Activated CD4-positive, alpha-beta T cell treated with anti-CD3 and anti-CD28 coated beads for 24 hours (primary cell): ENCODE measurements at places on chromosomes 11 and 22.
A peak's percentile ranks its signal among the peaks of the same experiment; 100 is the strongest.

GRCh38 chr11:68962527-68963250 lies 18.1 kb downstream of the MRGPRD start:
- no peak for DNase-seq

- DNase-seq, result no peak
Observed at GRCh38 chr11:127130321-127130720, 129.8 kb upstream of the KIRREL3 start.

GRCh38 chr11:103499710-103500340 lies 390.6 kb downstream of the DYNC2H1 start:
- no peak for DNase-seq

GRCh38 chr11:112628676-112629075 lies 332.5 kb upstream of the NCAM1 start:
- DNase-seq, result no peak

DNA sequence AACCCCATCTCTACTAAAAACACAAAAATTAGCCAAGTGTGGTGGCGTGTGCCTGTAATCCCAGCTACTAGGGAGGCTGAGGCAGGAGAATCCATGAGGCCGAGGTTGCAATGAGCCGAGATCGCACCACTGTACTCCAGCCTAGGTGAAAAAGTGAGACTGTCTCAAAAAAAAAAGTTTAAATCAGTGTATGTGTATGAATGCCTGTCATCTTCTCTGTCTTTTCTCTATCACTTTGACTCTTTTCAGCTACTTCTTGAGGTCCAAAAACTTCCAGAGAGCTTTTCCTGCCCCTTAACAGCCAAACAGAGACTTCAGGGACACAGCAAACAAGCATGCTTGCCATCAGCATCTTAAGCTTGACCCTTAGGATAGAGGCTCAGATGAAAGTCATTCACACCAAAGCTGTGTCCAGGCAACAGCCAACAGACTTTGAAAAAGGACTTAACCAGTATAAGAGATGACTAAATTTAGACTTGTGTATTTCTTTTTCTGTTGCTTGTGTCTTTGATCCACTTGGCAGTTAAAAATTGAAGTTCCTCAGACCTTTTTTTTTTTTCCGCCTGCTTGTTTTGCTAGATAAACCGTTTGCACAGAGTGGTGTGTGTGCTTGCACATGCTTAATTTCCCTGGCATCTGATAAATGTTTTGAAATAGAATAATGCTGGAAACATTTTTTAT lies 151.9 kb downstream of the DBX1 start:
- no peak for DNase-seq

GRCh38 chr11:59141191-59141590 lies 1.5 kb upstream of the FAM111A start:
- no peak for DNase-seq

GRCh38 chr11:89016214-89016613 lies 49.6 kb downstream of the GRM5 start:
- no peak for DNase-seq

GRCh38 chr11:46726206-46726862 lies 7.3 kb downstream of the F2 start:
- DNase-seq, result no peak

DNA sequence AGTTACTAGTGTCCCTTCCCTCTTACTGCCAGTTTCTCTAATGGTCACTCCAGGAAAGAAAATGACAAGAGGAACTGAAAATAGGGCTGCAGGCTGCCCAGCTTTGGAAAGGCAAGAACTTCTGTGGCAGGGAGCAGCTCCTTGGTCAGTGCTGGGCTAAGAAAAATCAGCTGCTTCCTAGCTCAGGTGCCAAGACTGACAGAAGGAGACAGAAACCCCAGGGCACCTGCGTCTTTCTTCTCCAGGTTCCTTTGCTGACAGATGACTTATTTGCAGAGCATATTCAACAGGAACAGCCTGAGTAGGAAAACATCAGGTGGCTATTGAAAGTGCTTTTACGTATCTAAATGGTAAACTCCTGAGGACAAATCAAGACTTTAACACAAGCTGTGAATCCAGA lies 25.4 kb downstream of the MAML2 start:
- DNase-seq, result no peak

DNA sequence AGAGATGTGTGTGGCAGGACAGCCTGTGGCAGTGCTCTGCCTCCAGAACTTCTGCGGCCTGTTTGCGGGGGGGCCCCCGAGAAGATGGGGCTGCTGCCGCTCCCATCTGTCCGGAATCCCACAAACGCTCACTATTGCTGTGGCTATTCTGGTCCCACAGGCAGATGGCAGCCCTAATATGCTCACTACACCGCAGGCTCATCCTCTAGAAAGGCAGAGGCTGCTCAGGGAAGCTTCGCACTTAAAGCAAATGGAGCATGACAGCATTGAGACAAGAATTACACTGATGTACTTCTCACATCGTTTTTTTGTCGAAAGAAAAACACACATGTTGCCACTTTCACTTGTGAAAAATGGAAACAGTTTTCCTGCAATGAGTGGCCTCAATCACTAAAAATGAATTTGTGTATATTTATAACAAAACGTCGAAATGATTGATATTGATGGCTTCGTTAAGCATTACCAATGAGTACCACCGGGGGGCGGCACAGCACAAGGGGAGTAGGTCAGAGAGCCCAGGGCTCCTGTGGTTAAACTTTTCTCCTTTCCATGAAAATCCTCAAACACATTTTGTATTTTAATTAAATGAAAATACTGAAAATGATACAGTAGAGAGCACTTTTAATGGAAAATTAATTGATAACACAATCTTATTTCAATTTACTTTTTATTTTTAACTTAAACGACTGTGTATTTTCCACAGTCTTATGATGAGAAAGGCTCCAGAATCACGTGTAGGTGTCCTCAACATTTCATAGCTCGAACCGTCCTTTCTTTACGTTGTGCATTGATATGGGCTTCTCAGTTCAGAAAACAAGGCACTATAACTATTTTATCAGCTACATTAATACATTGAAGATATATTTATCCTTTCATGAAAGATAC lies 69.1 kb downstream of the CTTN start:
- peak; percentile 57 for DNase-seq

DNA sequence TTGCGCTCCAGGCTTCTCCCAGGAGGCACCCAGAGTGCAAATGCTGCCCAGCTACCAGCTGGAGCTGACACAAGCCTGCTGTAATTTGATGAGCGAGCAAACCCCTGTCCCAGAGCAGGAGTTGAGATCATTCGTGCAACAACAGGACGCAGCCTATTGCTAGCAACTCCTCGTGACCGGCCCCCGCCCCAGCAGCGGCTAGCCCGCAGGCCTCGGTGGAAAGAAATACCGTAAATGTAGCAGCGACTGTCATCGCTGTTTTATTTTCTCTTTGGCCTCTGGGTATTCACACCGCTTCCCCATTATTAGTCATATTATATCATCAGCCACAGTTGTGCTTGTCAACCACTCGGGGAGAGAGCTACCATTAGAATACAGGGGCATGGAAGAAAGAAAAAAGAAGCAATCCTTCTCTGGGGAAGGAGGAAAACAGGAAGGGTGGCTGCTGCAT lies 59.2 kb upstream of the ATXN10 start:
- DNase-seq, result no peak

- no peak for DNase-seq
Observed at GRCh38 chr11:115008799-115009198, 330.5 kb downstream of the NXPE2 start.

GRCh38 chr11:42764936-42765335 lies 546.9 kb upstream of the API5 start:
- DNase-seq, result no peak

DNA sequence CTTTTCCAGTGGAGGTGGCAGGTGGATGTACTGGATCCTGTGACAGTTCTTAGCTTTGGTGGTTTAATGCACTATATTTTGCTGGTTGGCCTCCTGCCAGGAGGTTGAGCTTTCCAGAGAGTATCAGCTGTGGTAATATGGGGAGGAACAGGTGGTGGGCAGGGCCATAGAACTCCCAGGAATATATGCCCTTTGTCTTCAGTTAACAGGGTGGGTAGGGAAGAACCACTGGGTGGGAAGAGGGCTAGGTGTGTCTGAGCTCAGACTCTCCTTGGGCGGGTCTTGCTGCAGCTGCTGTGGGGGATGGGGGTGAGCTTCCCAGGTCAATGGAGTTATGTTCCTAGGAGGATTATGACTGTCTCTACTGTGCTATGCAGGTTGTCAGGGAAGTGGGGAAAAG lies 203.8 kb downstream of the DLG2 start:
- no peak for DNase-seq

GRCh38 chr11:91264481-91264880 lies 960.1 kb upstream of the FAT3 start:
- DNase-seq, result no peak

DNA sequence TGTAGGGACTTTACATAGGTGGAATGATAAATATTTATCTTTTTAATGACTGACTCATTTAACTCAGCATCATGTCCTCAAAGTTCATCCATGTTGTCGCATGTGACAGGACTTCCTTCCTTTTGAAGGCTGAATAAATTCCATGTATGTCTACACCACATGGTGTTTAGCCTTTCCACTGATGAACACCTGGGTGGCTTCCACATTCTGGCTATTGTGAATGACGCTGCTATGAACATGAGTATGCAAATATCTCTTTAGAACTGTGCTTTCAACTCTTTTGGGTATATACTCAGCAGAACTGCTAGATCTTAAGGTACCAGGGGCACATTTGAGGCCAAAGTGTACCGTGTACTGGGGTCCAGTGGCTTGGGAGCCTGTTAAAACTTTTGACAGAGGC lies 24.1 kb downstream of the LARGE1 start:
- DNase-seq, result no peak

DNA sequence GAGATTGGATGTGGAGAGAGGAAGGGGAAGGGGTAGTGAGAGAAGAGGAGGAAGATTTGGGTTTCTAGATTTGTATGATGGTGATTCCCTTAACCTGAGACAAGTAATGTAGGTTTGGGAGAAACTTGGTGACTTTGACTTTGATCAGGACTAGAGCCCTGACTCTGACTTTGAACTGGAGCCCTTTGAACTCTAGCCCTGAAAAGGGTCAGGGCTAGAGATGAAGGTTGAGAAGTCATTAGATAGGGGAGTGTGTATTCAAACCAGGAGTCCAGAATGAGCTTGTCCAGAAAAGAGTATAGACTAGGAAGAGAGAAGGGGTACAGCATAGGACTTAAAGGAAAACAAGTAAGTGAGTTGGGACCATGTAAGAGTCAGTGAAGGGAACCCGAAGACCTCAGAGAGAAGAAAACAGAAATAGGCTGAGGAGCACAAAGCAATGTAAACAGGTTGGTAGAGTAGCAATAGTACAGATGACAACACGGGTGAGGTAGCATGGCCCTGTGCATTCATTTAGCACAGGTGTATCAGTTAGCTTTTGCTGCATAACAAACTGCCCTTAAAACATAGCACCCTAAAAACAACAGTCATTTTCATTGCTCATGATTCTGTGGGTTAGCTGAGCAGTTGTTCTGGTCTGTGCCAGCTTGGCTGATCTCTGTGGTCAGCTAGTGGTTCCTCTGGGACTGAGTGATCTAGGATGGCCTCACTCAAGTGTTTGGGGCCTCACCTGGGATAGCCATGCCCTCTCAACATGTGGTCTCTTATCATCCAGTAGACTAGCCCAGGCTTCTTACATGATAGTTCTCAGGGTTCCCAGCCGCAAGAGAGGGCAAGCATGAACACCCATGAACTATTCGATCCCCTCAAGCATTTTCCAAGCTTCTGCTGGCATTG lies 43.1 kb downstream of the C22orf31 start:
- DNase-seq, result no peak

- DNase-seq, result no peak
Observed at GRCh38 chr11:95231881-95232605, 1.0 kb upstream of the SESN3 start.

DNA sequence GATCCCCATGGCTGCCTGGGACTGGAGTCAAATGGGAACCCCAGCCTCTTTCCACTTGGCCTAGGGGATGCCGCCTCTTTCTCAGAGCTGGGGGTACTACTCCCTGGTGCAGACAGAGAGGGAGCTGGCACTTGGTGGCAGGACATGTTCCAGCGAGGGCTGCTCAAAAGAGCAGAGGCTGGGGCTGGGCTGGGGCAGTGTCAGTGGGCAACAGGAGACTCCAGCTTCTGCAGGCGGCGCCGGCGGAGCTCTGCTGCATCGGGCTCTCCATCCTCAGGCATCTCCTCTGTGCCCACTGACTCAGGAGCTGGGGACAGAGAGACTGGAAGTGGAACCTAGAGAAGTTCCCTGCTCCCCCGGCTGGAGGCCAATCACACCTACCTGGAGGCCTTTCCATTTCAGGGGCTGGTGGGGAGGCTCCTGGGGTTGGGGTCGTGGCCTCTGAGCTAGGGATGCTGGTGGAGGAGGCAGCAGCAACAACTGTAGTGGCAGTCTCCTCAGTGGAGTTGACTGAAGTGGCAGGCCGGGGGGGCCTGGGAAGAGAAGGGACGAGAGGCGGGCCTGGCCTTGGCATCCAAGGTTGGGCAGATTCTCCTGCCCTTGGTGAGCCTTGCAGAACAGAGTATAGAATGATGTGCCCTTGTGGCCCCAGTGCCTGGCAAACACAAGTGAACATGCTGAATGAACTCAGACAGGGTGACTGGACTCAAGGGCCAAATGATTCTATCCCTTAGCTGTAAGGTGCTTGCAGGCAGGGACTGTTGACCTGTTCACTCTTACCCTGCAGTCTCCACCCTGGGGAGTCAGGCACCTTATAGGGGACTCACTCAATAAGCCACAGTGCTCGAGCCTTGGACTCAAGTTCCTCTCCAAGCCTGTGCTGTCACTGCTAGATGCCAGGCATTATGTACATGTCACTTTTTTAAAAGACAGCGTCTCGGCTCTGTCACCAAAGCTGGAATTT lies 5.9 kb downstream of the SYVN1 start:
- DNase-seq, result no peak

DNA sequence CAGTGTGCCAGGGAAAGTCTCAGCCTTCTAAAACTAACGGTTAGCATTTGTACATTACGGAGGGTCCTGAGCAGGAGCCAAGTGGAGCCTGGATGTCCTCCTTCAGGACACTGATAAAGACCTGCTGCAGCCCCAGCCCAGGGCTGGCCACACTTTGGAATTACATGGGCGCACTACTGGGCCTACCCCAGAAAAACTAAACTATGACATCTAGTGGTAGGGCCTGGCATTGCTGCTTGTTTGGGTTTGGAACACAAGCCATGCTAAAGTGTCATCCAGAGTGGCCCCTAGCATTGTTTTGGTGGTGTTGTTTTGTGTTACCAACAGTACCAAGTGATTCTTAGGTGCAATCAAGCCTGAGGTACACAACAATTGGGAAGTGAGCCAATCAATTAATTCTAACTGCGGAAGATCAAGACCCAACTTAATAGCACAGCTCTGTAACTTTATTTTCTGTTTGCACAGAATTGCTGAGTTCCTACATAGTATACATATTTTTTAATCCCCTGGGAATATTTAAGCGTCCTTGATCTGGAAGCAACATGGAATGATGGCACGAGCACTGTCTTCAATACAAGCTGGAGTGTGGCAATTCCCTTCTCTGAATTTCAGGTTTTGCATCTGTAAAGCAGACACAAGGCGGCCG lies 340.7 kb downstream of the LARGE1 start:
- DNase-seq, result peak; percentile 17

DNA sequence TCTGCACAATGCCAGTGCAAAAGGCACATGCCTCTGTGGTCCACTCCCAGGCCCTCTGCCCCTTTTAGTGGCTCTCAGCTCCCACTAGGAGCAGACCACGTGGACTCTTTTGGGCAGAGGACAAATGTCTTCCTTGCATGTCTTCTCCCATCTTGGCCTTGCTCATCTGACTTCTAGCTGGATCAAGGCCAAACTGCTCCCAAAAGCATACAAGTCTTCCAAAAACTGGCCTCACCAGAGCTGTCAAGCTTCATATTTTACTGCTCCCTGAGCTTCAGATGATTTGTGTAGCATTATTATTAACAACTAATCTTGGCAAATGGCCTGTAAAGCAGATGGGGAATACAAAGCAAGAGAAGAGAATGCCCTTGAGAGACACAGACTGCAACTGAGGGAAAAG lies 6.9 kb downstream of the SMPD1 start:
- no peak for DNase-seq
